ENCODE measurements at places on chromosomes 5 and 9. TPM values are rescaled to one million over a fixed set of nuclear protein-coding genes. Genes with fewer than 3 reads are reported as not detected.

Gene ARHGEF28
- 6.7 TPM for total RNA-seq

Gene F2RL1
- total RNA-seq: 2.8 TPM

Gene TMEM232
- total RNA-seq: 19.3 TPM

Gene TXNDC8
- total RNA-seq: not detected

Gene MARCOL
- total RNA-seq: not detected

Gene SLC4A9
- total RNA-seq: under 0.01 TPM

Gene TAF11L10
- total RNA-seq: not detected

Gene PCDHGA9
- 11.9 TPM for total RNA-seq

Gene PTGER4
- 3.3 TPM for total RNA-seq

Gene ECM2
- 5.6 TPM for total RNA-seq

Gene HK3
- total RNA-seq: 0.31 TPM

Gene TYRP1
- 0.31 TPM for total RNA-seq

Gene PIGO
- 9.4 TPM for total RNA-seq

Gene CAPSL
- not detected for total RNA-seq

Gene AGXT2
- total RNA-seq: not detected

Gene PKN3
- total RNA-seq: 0.31 TPM

Gene LRRC8A
- 20.4 TPM for total RNA-seq

Gene FBXW11
- 162 TPM for total RNA-seq

Gene CACNA1B
- 35.6 TPM for total RNA-seq

Gene SHC3
- total RNA-seq: 51.5 TPM

Gene RGMB
- 51.9 TPM for total RNA-seq

Gene SNCAIP
- 48.2 TPM for total RNA-seq

Gene CCL27
- total RNA-seq: 0.31 TPM

Gene OBP2B
- total RNA-seq: not detected

Gene RNF183
- total RNA-seq: not detected

Gene TMCO6
- total RNA-seq: 7.5 TPM

Gene PCDHAC1
- total RNA-seq: 74.1 TPM

Gene PCDHGB5
- 18.1 TPM for total RNA-seq

Gene GAS1
- total RNA-seq: 33.5 TPM

Gene ROPN1L
- 1.9 TPM for total RNA-seq

Gene SYK
- total RNA-seq: 1.9 TPM

Gene OTP
- not detected for total RNA-seq

Gene VLDLR
- 45.7 TPM for total RNA-seq

Gene KCNN2
- 34.6 TPM for total RNA-seq

Gene MCCC2
- total RNA-seq: 20.7 TPM

All from occipital lobe (tissue), 3 donors.